ENCODE measurements at places on chromosomes 7 and 10. TPM values are rescaled to one million over a fixed set of nuclear protein-coding genes. Genes with fewer than 3 reads are reported as not detected.

DNA sequence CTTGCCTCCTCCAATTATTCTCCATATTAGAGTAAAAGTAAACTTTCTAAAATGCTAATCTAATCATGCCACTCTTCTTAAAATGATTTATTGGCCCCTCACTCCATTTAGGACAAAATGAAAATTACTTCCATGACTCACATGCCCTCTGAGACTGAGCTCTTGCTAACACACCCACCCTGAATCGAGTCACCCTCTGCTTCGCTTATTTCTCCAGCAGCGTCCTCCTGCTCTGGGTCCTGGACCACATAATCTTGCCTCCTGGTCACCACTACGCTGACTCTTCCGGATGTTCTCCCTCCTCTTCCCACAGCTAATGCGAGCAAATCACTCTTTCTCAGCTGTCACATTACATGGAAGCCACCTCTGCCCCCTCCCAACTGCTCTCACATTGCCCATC lies 384.0 kb upstream of the FZD8 start:
- no peak for DNase-seq

Gene NCF1
- 3.2 TPM for total RNA-seq

- no peak for DNase-seq
Observed at GRCh38 chr7:142603870-142604448, 145.3 kb upstream of the PRSS1 start.

DNA sequence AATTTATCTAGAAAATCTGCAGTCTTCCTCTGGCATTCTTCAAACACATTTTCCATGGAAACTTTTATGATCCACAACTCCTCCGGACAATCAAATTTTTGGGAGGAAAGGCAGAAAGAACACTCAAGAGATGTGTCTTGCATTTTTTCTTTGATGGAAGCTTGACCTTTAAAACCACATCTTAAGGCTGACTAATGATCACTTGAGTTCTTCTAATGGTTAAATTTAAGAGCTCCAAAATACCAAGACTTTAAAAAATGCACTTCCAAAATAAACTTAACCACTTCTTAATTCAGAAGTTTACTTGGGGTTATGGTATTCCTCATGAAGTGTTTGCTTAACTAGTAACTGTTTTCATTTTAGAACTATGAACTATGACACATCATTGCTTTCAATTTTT lies 43.3 kb downstream of the ETV1 start:
- DNase-seq: no peak

DNA sequence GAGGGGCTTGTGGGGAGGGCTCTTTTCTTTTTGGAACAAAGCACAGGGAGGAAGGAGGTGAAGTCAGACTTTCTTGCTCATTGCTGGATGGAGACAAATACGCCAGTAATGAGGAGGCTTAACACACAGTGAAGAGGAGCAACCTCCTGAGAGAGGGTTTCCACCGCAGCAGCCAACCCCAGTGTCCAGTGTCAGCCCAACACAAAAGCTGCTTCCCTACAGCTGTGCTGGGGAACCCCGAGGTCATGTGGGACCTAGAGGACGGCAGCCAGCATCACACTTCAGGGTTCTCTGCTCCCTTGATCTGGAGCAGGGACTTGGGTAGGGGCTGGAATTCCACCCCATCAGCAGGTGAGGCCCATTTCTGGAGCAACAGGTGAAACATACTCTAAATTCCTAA lies 7.7 kb downstream of the BLNK start:
- no peak for DNase-seq

Gene MTG1
- 39.8 TPM for total RNA-seq

DNA sequence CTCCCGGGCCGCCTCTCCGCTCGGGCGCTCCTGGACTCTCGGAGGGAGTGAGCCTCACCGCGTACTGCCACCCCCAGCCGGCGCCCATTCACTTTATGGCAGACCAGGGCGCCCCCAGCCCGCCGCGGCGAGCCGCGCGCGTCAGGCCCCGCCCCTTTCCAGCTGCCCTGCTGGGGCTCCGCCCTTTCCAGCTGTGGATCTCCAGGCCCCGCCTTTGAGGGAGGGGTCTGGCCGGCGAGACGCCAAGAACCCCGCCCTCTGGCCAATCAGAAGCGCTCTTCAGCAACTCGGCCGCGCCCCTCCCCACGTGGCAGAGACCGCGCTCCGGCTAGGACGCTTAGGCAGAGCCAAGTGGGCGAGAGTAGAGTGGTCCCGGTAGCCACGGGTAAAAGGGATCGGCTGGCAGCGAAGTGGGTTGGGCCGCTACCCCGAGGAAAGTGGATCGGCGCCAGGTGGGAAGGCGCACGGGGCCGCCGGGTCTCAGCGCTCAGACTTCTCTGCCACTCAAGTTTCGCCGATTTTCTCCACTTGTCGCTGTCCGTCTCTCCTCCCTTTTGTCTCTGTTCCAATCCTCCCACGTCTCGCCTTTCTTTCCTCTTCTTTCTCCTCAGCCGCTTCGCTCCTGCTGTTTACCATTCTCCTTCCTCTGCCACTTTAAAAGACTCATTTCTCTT lies at the start of gene PITX3:
Gene PITX3, minus strand, starts transcription at position 69 of the 674 bp plus-strand sequence. CDS start 9,432 bp downstream, outside the sequence.
- peak; percentile 97 for DNase-seq

DNA sequence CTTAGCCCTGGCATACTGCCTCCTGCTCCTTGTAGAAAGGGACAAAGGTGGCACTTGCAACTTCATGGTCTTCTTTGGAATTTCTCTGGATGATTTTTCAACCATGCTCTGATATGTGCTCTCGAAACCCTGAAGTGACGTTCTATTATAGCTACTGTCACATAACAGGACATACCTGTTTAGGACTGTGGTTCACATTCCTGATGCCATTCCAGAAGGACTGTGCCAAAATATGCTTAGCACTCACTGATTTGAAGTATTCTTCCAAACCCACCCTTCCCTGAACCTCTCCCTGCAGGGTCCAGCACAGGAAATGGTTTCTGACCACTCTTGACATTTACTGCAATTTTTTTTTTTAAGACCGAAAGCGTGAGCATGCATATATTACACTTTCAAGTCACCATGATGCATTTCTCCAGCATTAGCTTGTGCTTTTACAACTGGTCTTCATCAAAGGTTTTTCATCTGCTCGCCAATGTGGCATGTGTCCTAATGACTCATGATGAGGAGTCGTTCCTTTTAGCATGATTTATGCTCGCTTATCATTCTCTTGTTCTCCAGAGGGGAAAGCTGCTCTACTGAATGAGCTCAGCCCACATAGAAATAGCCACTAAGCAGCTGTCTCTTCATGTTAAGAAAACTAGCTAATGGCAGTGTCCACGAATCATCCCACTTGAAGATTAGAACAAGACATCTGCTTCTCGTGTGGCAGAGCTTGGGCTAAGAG lies 135.2 kb downstream of the ADAM12 start:
- no peak for DNase-seq
